ENCODE measurements at places on chromosomes 4 and X.
A peak's percentile ranks its signal among the peaks of the same experiment; 100 is the strongest.

DNA sequence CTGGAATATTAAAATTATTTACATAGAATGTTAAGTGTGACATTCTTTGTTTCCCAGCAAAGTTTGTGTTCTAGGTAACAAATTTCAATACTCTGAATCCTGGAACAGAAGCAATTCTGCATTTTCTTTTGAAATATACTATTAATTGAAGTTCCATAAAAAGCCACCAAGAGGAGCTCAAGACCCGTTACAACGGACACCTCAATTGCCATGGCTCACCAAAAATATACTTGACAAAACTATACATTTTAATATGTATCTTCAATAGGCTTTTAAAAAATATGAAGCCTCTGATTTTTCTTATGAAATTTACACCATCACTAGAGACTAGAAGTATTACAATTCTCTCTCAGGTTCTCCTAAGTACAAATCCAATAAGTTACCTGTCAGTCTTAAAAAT, 111.4 kb downstream of the NYX start:
- no peak for DNase-seq

- no peak for DNase-seq
These were observed 86.3 kb downstream of the PPP2R2C start for GRCh38 chr4:6386091-6386490.

DNA sequence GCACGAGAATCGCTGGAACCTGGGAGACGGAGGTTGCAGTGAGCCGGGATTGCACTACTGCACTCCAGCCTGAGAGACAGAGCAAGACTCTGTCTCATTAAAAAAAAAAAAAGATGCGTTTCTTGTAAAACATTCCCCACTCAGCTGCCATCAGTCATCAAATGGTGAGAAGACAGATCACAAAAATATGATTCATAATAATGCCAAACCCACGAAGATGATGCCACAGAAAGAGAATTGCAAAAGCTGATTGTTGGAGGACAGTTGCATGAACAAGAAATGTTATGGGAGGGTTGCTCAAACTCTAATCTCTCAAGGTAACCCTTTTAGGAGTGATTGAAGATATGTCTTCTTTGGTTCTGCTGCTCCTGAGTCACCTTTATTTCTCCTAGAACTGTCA, 21.4 kb upstream of the SMIM14 start:
- no peak for DNase-seq

- DNase-seq = no peak
These were observed 119.8 kb upstream of the TSPAN5 start for GRCh38 chr4:98778206-98778605.

DNA sequence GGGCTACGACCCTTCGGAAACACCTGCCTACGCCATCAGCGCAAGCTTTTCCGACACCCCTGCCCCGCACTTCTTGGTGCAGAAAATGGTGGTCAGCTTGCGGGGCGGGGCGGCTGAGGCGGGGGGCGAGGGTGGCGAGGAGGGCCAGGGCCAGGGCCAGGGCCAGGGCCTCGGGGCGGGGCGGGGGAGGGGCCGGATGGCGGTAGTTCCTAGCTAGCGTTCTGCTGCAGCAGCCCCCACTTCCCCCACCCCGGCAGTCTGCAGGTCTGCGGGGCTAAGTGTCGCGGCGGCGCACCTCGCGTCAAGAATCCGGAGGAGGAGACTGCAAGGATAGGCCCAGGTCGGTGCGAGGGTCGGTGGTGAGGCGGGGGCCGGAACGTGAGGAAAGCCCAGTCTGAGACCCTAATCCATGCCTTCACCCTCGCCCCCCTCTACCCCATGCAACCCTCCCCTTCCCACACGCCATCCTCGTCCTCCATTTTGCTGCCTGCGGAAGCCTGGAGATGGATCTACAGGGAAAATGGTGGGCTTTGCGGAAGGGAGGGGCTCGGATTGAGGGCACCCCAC, 600 bp downstream of the BEX4 start:
- no peak for DNase-seq

GRCh38 chr4:158936238-158936637, 166.6 kb upstream of the RAPGEF2 start:
- no peak for DNase-seq

DNA sequence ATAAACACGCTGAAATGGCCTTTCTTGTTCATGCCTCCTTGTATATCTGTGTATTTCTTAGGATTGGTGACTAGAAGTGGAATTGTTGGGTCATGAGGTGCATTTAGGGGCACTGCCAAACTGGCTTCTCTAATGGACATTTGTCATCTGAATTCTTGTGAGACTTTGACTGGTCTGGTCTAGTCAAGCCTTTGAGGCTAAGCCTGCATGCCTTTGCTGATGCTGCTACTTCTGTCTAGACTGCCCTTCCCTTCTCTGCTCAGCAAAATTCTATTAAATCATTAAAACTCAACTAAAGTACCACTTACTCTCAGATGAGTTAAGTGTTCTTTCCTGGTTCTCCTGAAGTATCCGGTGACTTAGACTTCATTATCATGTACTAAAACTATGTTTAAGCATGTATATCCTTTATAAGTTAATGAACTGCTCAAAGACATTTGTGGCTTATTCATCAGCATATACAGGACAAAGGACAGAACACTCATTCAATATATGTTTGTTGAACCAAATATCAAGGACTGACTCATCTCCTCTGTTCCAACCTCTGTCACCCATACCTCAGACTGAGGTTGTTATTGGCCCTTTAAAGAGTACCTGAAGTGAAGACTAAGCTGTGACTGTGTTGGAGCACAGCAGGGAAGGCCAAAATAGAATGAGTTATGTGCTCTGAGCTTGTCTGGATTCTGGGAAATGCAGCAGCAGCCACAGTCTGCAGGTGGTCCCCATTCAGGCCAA, 9.0 kb downstream of the TCEAL1 start:
- peak; percentile 84 for DNase-seq

DNA sequence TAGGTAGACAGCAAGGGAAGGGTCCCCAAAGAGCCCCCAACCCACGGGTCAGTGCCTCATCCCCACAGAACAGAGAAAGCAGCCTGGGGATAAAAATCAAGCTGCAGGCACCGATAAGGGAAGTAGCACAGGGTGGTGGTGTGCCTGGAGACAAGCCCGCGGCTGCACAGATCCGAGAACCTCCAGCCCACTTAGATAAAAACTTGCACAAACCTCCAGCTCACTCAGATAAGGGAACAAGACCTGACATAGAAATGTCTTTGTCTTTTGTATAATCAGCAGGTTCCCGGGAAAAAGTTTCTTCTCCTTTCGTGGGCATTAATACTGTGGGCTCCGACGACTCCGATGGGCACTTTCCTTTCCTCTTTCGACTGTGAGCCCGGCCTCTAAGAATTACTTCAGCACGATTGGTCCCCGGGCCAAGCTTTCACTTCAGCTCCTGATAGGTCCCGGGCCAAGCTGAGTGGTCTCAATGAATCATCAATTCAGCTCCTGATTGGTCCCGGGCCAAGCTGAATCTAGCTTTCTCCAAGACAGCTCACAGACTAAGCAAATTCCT, 32.4 kb downstream of the PRDX4 start:
- DNase-seq = no peak

- no peak for DNase-seq
These were observed 1.6 kb downstream of the RNF150 start for GRCh38 chr4:141131723-141132071.

- DNase-seq = no peak
These were observed 162.0 kb upstream of the WDFY3 start for GRCh38 chr4:85128246-85129204.

- DNase-seq = peak; percentile 21
These were observed 875 bp downstream of the LAP3 start for GRCh38 chr4:17577665-17578481.

GRCh38 chrX:69314436-69315348, 149.4 kb upstream of the PJA1 start:
- no peak for DNase-seq

DNA sequence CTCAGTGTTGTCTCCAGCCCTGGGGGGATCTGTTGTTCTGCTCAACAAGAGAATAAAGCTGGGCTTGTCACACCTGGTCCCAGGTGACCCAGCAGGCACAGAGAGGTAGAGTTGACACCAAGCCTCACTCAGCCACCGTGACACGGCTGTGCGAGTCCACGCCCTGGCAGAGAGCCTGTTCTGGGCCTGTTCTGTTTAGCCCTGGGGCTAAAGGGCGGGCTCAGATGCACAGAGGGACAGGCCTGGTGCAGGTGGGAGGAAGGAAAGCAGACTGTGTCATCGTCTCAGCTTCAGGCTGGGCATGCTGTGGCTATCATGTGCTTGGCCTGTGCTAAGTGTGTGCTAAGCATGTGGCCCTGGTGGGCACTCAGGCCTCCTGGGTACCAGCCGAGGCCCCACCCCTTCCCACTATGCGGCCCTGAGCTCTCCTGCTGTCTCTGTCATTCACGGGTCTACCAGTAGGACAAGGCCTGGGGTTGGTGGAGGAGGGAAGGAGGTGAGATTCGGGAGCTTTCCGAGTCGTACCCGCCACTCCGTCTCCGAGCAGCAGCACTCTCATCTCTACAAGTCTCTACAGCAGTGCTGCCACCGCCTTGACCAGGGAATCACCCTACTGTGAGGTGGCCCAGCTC, 10.8 kb downstream of the WFS1 start:
- DNase-seq = no peak

DNA sequence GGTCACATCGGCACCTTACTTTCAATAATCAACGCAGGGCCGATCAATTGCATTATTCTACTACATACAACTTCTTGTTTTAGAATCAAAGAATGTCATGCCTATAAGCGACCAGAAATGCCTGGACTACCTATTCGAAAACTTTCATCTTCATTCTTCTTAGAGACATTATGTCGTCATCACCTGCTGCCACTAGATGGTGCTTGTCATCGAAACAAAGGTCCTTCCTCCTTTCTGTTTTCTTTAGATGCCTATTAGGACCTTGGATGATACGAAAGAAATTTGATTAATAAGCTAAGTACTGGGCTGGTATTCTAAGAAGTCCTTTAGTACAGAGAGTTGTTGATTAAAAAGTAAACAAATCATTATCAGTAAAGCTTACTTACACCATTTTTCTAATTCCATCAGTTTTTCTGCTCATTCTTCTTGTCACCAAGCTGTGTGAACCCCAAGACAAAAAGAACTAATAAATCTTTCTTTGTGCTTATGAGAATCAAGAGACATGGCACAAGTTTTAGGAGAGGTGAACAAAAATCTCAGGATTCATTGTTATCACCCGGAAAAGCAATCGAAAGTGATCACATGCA, 154.5 kb upstream of the SLC4A4 start:
- DNase-seq = peak; percentile 55

DNA sequence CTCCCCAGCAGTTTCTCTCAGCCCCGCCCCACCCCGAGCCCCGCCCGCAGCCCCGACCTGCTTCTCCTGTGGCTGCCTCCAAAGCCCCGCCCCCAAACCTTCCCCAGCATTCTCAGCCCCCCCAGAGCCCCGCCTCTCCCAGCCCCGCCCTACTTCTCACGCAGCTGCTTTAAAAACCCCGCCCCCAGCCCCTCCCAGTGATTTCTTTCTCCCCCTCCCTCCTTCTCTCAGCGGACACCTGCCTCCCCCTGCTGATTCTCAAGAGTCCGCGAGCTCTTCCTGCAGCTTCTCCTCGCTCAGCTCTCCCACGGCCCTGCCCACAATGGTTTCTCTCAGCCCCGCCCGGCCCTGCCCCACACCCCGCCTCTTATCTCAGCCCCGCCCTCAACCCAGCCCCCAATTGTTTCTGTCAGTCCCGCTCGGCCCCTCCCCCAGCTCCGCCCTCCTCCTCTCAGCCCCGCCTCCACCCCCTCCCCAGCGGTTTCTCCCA, 636 bp upstream of the EOLA1 start:
- DNase-seq = peak; percentile 66

DNA sequence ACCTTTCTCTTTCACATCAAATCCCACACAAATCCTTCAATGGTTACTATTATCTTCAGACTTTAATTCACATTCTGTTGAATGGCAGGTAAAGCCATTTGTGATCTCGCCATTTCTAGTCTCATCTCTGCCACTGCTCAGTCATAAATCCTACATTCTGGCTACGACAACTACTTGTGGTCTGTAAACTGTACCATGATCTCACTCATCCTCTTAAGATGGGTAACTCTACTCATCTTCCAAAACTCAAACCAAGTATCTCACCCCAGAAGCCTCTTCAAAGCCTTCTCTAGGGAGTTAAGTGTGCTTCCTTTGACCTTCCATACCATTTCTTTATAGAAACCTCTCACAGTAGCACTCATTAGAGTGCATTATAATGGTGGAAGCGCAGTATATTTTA, 101.8 kb downstream of the NEK1 start:
- DNase-seq = no peak

DNA sequence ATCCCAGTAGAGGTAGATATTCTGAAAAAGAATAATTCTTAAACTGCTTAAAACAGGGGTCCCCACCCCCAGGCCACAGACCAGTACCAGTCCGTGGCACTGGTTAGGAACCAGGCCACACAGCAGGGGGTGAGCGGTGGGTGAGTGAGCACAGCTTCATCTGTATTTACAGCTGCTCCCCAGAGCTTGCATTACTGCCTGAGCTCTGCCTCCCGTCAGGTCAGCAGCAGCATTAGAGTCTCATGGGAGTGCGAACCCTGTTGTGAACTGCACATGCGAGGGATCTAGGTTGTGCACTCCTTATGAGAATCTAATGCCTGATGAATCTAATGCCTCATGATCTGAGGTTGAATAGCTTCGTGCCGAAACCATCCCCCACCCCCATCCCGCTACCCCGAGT, 76.8 kb downstream of the FAM114A1 start:
- no peak for DNase-seq

GRCh38 chr4:143399113-143399949, 62.7 kb downstream of the GAB1 start:
- no peak for DNase-seq

DNA sequence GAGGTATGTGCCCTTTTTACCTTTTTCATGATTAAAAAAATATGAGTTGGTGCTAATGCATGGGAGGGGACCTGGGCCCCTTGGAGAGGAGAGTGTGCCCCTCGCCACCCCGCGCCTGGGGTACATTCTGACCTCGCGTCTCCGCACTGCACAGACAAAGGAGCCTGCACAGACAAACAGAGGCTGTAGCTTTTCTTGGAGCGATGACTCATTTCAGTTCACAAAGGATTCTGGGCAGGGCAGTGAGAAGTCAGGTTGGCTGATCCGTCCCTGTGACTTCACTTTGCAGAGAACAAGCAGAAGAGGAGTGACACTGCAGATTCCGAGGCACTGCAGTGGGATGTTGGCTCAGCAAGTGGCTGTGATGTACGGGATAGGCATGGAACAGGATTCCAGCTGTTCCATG, 82.9 kb downstream of the STOX2 start:
- peak; percentile 80 for DNase-seq

GRCh38 chr4:2937146-2937857, 25.9 kb downstream of the NOP14 start:
- peak; percentile 97 for DNase-seq

DNA sequence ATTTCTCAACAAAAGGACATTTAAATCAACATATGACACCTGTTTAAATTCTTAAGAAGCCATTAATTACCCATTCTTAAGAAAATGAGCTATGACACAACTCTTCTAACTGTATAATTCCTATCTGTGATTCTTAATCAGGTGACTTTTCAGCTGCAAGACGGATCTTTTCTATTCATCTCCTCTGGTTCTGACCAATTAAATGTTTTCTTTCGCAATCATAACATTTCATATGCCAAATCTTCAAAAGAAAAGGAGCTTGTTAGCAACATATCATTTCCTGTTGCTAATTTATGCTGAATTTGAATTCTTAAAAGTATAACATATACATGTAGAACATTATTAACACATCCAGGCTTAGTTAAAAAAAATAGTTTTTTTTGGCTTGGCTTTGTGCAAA, 62.5 kb downstream of the SEL1L3 start:
- DNase-seq = no peak

Data from RCC 7860 (cell line).